ENCODE measurements at places on chromosomes 16 and 17.

GRCh38 chr17:58303971-58304749 lies 23.4 kb upstream of the MPO start:
- DNase-seq = no peak

GRCh38 chr17:56982312-56982711 lies 4.4 kb downstream of the SCPEP1 start:
- DNase-seq = no peak

DNA sequence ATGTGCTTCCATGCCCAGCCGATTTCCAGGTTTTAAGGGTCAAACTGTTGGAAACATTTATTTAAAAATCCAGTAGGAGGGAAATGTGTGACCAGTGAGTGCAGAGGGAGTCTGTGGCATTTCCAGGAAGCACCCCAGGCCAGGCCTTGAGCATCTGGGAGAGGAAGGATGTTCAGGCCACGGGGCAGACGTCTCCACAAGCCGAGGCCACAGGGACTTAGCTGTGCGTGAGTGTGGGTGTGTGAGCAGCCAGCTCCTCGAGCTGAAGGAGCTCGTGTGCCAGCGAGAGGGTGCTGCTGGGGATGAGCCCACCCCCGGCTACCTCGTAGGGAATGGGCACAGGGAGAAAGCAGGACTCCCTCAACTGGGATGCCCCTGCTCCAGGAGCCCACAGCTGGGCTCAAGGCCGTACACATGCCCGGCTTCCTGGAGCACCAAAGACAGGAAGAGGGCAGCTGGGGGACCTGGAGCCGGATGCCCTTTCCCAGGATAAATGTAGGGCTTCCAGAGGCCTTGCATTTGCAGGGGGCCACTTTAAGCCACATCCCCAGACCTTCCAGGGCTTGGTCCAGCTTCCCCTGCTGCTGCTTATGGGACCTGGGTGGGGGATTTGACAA lies 12.5 kb downstream of the NPTX1 start:
- DNase-seq = no peak

GRCh38 chr17:17170346-17170985 lies 35.7 kb downstream of the PLD6 start:
- no peak for DNase-seq

DNA sequence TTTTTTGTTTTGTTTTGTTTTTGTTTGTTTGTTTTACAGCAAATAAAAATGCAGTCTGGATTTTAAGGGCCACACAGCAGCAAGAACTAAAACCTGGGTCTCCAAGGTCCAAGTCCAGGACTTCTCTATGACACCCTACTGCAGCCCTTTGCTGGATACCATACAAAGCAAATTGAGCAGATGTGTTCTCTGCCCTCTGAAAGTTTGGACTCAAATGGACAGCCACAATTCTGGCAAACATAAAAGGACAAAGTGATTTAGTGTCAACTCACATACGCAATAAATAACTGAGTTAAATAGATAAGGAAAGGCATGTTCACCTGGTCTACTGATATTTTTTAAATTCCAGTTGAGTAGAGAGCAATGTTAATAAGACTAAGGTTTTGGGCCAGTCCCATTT lies 7.7 kb upstream of the ZNF652 start:
- DNase-seq = no peak

DNA sequence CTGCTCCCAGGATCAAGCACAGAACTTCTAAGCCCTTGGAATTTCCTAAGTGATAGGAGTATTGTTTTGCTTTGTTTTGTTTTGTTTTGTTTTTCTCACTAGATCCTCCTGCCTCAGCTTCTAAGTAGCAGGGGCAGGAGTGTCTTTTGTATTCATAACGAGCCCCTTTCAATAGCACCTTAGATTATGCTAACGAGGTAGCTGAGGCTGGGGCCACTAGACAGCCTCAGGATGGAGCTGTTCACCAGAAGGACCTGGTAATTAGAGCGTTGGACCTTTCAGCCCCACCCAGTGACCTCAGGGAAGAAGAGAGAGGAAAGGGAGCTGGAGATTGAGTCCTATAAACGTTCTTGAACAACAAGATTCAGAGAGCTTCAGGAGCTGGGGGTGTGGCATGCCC lies 43.6 kb downstream of the IKZF3 start:
- no peak for DNase-seq

DNA sequence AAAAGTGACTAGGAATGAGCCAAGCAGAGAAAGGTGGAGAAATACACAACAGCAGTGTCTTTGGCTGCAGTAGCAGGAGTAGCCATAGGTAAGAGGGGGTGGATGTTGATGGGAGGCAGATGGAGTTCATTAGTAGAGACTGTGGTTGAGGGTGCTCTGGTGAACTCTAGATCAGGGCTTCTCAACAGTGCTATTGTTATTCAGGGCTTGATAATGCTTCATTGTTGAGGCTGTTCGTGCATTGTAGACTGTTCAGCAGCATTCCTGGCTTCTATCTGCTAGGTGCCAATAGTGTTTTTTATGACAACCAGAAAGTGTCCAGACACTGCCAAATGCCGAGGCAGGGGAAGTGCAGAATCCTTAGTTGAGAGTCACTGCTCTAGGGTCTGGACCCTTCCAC lies 3.6 kb downstream of the ALKBH5 start:
- no peak for DNase-seq

DNA sequence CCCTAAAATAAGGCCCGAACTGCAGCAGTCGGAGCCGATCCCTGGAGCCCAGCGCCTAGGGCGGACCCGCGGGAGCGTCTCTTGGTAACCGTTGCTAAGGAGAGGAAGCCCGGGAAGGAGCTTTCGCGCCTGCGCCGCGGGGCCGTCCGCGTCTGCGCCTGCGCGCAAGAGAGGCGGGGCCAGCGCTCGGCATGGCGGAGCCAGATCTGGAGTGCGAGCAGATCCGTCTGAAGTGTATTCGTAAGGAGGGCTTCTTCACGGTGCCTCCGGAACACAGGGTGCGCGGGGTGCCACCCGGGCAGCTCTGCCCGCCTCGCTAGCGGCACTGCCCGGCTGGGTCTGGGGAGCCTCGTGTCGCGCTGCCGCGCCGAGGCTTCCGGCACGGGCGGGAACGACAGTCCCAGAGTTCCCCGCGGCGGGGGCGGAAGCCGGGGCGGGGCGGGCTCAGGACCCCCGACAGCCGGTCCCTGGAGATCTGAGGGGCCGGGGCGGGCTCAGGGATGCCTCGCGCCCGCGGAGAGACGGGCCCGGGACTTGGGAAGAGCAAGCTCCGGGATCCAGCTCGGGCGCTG lies at the start of gene CDK10:
TSS of gene CDK10 (plus strand) at position 170 of the 572 bp plus-strand sequence. CDS start at position 192, 22 bp downstream.
- no peak for DNase-seq

Measured in glomerular endothelial cell (primary cell).